ENCODE measurements at places on chromosomes 1 and 21.

DNA sequence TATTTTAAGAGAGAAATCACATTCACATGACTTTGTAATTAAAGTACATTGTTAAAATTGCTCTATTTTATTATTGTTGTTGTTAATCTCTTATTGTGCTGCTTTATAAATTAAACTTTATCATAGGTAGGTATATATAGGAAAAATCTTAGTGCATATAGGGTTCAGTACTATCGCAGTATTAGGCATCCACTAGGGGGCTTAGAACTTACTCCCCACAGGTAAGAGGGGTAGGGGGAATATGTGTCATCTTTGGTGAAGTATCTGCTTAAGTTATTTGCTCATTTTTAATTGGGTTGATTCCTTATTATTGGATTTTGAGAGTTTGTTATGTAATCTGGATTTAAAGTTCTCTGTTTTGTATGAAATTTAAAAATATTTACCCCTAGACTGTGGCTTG is 385.2 kb downstream of the DUSP10 start:
- no peak for DNase-seq

GRCh38 chr1:100657876-100658715 is 61.4 kb upstream of the VCAM1 start:
- no peak for DNase-seq

DNA sequence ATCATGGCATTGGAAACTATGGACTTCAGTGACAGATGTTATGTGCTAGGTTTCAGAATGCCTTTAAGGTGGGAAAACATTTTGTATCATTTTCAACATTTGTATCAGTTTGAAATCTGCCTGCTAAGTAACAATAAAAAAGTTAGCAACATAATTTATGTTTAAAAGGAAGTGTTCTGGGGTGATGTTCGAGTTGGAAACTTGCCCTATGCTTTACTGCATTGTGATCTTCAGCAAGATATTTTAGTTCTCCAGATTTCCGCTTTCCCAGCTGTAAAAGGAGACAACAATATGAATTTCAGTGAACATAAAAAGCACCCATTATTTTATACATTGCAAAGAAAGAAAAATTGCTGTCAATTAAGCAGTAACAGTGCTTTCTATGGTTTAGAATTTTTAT is 187.4 kb downstream of the DISC1 start:
- DNase-seq: no peak

DNA sequence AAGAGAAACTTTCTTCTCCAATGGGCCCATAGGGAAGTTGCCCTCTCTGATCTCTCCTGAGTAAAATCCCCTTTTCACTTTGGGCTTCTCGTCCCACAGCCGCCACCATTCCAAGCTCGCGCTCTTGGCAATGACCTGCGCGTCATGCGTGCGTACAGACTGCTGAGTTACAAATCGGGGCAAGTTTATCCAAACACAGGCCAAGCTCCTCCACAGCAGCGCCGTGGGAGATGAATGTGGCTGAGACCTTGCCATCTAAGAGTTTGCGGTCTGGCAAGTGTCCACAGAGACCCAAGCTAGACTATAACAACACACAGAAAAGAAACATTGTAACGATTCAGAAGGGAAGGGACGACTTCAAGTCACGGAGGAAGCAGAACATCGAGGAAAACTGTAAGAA is 116.3 kb upstream of the SOD1 start:
- DNase-seq: peak; percentile 94

GRCh38 chr21:34105947-34106541 is 32.7 kb downstream of the MRPS6 start:
- DNase-seq: no peak

- DNase-seq: no peak
These were observed 2.2 kb upstream of the ADAM30 start for GRCh38 chr1:119898530-119898929.

- DNase-seq: no peak
These were observed 25.6 kb upstream of the PSMB2 start for GRCh38 chr1:35666916-35667315.

GRCh38 chr21:42344631-42345030 is 6.2 kb downstream of the TFF2 start:
- DNase-seq: no peak

DNA sequence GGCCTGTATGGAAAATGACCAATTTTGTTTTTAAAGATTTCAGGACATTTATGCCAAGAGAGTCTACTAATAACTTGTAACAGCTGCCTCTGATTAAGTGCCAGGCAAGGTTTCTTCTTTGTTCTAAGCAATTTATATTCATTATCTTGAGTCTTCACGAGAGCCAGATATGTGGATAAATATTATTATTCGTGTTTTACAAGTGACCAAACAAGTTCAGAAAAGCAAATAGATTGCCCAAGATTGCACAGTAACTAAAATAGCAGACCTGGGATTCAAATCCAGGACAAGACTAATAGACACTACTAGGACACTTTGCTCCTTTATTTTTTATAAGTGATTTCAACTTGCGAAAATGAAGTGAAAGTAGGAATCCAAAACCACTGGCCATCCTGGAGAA is 30.1 kb upstream of the DPT start:
- DNase-seq: no peak

GRCh38 chr1:105137543-105138457 is 1388.1 kb downstream of the AMY1C start:
- no peak for DNase-seq

DNA sequence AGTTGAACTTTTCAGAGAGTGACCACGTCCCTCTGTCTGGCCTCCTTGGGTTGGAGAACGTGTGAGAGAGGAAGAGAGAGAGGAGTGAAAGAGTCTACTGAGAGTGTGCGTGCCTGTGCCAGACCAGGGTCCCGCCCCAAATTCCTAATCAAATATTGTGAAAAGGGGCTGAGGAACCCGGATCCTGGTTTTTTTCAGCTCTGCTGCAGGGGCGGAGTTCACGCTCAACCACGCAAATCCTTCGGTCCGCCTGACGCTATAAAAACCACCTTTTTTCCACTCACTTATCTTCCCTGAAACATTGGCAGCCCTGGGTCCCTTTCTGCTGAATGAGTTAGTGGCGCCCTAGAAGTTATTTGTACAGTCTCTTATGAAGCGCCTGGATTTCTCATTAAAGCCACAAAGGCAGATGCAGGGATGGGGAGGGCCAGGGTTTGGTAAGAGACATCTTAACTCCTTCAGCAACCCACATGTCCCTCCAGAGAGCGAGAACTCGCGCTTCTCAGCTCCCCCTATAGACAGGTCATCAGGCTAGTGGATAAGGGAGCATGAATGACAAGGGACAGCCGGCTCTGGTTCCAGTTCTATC is at the start of gene FMOD:
Gene FMOD (minus strand): TSS at position 86 of the 589 bp plus-strand sequence. CDS start 2,852 bp downstream, outside the sequence.
- peak; percentile 45 for DNase-seq

Measured in fibroblast of lung (primary cell).